ENCODE measurements at places on chromosomes 6 and 20.

DNA sequence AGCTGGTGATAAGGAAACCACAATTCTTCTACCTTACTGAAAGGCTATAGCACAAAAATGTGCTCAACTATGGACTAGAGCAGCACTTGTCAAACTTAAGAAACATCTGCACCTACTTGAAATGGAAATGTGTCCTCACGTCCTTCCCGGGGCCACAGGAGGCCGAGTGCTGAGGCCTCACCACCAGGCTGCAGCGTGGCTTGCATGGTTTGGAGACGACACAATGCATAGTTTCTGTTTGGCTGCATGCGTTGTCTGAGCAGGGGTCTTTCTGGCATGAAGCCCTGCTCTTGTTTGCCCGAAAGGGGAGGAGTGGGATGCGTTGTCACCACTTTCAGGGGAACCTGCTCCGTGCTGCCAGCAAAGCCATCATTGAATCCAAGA lies 228.8 kb downstream of the TTLL2 start:
- DNase-seq, result no peak

- no peak for DNase-seq
These were observed 771.2 kb upstream of the GJE1 start for GRCh38 chr6:141361559-141361958.

GRCh38 chr6:48990739-48991138 lies 472.3 kb downstream of the MMUT start:
- DNase-seq, result no peak

DNA sequence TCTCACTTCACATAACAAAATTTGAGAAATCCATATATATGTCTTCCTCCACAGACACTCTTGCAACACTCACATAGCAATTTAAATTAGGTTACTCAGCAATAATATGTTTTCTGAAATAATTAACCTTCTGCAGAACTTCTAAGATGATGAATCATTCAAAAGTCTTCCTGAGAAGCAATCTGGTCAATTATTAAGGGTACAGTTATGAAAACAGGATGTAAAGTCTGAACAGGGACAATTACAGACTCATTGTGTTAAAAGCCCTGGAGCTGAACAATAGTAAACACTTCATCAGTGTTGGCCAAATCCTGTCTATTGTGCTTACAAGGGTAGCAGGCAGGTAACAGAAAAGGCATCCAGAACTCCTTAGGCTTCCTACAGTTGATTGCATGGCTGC lies 75.4 kb downstream of the FILIP1 start:
- DNase-seq, result no peak

DNA sequence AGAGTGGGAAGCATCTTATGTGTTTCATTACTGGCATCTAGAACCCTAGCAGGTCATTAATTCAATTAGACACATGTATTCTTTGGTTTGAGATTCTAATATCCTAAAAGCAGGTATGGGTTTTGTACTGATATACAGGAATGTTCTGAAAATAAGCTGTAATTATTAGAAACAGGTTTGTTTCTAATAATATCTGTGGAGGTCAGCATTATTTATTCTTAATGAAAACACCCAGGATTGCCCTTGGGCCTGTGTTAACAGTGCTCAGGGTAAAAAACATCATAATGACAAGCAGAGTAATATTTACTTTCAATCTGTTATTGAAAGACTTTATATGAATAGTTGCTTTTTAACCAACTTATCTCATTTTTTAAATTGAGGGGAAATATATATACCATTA lies 8.0 kb upstream of the TULP4 start:
- DNase-seq, result no peak

GRCh38 chr6:144266091-144266649 lies 19.0 kb upstream of the UTRN start:
- peak; percentile 3 for DNase-seq

DNA sequence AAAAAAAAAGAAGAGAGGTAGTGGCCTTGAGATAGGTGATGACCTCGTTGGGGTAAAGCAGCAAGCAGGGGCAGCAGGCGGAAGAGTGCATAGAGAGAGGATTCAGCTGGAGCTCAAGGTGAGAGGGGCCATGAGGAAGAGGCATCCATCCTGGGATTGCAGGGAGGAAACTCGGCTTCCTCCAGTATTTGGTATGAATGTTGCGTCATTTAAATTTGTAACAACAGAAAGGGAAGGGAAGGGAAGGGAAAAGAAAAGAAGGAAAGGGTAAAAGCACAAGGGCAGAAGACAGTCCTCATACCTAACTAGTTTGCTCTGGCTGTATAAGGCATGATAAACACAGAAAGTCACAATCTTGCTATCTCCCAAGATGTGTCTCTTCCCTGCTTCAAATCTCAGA lies 39.9 kb upstream of the MYB start:
- no peak for DNase-seq

- no peak for DNase-seq
These were observed 32.5 kb downstream of the DLL1 start for GRCh38 chr6:170258407-170258806.

GRCh38 chr20:14543040-14543439 lies 205.6 kb upstream of the FLRT3 start:
- DNase-seq, result no peak

All from esophagus squamous epithelium (tissue), 5 donors.